NCI-H510A treated with DMSO at 0.1 percent for 48 hours (cell line): ENCODE measurements at places on chromosomes 5 and 9.

DNA sequence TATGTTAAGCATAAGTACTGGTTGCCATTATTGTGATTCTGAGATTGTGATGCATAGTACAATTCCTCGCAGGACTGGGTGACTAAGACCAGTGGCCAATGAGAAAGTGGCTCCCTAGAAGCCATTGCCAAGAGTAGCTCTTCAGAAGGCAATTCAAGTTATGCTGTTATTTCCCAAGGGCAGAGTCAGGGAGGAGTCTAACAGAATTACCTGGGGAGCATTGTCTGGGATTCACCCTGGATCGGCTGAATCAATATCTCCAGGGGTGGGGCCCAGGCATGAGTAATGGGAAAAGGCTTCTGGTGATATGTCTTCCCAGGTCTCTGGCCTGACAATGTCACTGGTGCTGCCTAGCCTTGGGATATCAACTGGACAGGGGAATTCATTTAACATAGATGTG, 10.9 kb upstream of the ARHGEF28 start:
- no peak for DNase-seq

- peak; percentile 94 for DNase-seq
Measured at GRCh38 chr5:151469992-151470391, 22.6 kb downstream of the SLC36A1 start.

GRCh38 chr5:132094393-132095076, 20.9 kb downstream of the CSF2 start:
- DNase-seq: no peak

- no peak for DNase-seq
Measured at GRCh38 chr9:88046542-88046941, 72.2 kb upstream of the CDK20 start.

DNA sequence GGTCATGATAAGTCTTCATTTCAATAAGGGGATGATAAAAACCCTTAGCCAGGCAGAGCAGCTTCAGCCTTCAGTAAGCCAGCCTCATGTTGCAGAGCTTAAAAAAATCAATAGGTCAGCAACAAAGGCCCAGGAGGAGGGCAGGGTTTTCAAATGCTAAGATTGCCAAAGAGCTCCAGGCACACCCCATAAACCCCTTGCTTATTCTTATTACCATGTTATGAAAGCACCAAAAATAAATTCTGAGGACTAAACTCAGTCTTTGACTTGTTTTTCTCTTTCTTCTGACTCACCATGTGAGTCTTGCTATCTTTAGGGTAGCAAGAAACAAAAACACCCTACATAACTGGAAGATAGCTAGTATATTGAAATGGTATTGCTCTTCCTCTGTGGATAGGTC, 317.1 kb downstream of the KCTD16 start:
- no peak for DNase-seq

DNA sequence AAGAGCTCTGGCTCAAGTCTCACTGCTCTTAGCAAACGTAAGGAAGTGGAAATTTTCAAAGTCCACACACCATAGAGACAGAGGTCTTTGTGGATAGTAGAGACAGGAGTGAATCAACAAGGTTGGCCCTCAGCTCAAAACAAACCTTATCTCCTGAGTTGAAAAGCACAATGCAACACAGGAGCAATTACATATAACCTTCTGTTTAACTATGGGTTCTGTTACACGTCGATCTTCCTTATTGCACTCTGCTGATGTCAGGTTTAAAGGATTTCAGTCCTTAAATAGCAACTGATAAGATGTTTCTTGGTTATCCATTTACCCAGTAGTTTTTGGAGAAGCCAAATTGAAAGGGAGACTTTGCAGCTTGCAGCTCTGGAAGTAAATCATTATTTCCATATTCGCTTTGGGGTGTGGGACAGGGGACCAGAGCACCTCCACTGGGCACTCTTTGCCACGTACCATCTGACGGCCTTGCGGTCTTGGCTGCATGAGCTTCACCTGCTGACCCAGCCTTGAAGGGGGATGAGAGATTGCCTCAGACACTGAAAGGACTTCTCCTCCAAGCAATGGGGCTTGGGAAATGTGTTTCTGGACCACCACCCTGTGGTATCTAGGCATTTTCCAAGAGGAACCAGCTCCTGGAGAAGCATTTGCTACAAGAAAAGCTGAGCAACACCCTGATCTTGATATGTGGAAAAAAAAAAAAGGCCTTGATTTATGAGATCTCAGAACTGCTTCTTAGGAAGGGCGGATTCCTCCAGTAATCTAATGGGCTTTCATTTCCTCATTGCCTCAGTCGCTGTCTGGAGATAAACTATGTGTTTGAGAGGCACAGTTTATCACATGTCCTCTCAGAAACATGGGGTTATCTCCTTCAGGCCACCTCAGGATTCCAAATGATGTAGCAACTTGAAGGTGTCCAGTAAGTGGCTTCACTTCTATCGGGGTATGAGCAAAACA, 56.2 kb upstream of the ZNF622 start:
- no peak for DNase-seq

GRCh38 chr5:135264451-135265440, 134.3 kb downstream of the MACROH2A1 start:
- no peak for DNase-seq

- DNase-seq: no peak
Measured at GRCh38 chr9:130177898-130178805, 5.9 kb downstream of the NCS1 start.
